Fibroblast of villous mesenchyme (primary cell): ENCODE measurements at places on chromosomes 6 and 20.

DNA sequence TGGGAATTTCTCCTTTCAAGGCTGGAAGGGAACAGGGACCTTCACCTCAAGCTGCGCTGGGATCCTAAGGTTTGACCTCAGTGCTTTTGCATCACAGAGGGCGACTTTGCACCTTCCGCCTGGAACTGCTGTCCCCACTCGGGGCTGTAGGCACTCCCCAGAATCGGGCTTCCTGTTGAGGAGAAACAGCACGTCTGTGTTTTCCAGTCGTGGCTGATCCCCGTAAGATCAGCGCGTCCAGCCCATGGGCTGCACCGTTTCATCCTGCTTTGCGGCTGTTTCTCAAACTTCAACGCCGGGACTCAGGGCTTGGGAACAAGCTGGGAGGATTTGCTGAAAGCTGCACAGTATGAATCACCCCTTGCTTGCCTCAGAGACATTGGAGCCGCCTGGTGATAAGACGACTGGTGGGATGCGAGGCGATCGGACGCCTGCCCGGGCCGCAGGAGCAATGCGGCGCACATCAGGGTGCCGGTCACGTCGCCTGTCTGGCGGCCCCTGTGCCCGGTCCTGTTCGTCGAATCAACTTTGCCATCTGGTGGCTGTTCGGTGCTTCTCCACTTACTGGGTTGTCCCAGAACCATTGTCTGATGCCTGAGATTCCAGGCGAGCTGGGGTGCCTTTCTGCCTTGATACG is 53.6 kb upstream of the FRMD1 start:
- peak; percentile 85 for DNase-seq

GRCh38 chr6:97437087-97437486 is 154.1 kb upstream of the MMS22L start:
- peak; percentile 26 for DNase-seq

- DNase-seq, result no peak
Observed at GRCh38 chr6:135170849-135171248, 10.3 kb upstream of the MYB start.

GRCh38 chr6:68071740-68072139 is 563.3 kb upstream of the ADGRB3 start:
- no peak for DNase-seq

DNA sequence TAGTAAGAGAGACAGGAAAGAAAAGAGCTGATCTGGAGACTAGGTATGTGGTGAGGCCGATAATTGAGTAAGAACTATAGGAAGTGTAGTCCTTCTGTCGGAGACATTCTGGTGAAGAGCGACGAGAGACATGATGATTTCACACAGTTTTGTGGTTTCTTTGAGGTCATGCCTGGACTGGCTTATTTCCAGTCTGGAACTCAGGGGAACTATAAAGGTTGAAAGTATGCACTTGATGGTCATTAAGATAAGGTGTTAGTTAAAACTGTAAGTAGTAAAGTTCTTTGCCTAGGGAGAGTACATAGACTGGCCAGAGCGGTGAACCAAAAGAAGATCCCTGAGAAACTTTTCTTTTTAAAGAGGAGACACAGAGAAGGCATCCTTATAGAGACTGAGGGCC is 68.8 kb downstream of the RFX6 start:
- DNase-seq, result peak; percentile 31

GRCh38 chr20:12592756-12593155 is 416.0 kb upstream of the SPTLC3 start:
- no peak for DNase-seq

GRCh38 chr20:12053353-12053752 is 135.7 kb downstream of the BTBD3 start:
- DNase-seq, result peak; percentile 17

DNA sequence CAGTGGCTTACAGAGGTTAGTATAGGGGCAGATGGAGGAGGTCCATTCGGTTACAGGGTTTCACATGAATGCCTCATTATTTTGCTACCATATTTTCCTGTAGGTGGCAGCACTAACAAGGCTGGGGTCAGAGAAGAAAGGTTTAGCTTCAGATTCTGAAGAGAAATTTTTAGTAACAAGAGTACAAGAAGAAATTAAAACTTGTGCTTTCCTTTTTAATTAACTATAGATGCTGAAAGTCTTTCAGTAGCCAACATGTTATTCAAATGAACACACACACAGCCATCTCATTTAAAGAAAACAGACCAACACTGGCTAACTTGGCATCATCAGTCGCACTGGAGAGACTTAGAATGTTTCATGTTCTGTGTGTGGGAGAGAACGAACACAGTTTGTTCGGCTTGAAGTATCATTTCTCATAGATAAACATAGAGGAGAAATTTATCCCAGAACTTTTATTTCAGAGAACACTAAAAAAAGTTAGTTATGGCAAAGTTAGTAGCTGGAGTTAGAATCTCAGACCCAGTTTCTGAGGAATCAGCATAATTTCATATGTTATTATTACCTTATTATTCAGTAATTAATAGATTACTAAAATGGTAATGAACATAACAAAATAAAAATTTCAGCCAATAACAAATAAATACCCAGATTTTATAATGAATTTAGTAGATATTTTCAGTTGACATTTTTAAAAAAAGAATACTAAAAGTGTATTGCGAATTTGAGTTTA is 314.0 kb upstream of the RSPO3 start:
- peak; percentile 64 for DNase-seq

DNA sequence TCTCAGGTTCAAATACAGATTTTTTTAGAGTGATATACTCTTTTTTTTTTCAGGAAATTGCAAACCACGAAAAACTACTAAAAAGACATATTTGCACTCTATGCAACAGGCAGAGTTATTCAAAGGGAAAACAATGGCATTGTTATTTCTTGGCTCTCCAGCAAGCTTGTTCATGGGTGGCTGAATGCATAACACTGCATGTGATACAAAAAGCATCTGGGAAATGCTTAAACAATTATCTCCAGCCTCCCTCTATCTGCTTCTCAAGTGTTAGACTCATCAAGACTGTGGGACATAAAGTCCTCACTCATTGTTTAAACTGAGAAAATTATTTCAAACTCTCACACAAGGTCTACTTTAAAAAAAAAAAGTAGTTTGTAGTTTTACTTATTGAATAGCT is 7.3 kb upstream of the COL12A1 start:
- no peak for DNase-seq

- no peak for DNase-seq
Observed at GRCh38 chr20:48409055-48409615, 418.7 kb downstream of the PREX1 start.

DNA sequence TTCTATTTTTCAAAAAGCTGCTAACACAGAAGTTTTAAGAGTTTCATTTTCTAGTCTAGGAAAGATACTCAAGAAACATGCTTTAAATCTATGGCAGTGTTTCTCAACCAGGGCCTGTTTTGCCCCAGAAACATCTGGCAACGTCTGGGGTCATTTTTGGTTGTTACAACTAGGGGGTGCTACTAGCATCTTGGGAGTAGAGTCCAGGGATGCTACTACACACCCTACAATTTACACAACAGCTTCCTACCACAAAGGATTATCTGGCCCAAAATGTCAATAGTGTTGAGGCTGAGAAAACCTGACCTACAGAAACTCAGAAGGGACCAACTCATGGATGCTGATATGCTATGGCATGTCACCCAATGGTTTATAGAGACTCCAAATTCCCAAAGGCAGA is 24.4 kb downstream of the SERAC1 start:
- DNase-seq, result peak; percentile 30

GRCh38 chr6:107716688-107717089 is 107.4 kb downstream of the SCML4 start:
- DNase-seq, result peak; percentile 21

- DNase-seq, result peak; percentile 13
Observed at GRCh38 chr20:19807191-19807945, 49.3 kb downstream of the RIN2 start.

DNA sequence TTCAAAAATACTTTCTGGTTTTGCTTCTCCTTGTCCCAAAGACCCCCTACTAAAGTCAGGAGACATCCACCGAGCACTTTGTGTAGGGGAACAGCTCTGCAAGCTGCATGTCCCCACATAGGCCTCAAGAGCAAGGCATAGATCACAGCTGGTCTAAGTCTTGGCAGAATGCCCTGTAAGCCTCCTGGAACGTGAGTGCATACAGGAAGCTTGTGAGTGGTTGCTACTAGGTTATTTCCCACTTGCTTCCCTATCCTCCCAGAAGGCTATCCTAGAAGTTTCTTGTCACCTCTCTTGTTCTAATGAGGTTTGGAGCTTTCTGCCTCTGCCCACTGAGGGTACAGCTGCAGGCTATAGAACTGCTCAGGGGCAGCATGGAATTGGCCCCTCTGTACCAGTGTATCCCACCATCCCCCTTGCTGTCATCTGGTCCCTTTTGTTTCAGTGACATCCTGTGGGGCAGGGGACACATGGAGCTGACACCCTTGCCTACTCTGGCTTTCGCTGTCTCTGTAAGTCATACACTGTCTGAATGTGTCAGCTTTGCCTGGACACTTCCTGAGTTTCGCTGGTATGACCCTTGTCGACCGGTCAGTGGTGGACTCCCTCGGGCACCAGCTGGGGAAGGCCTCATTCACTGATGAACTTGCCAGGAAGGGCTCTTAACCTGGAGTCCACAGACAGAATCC is 35.6 kb upstream of the KCNK16 start:
- peak; percentile 42 for DNase-seq

- no peak for DNase-seq
Observed at GRCh38 chr6:121536345-121536744, 100.9 kb downstream of the GJA1 start.

- DNase-seq, result no peak
Observed at GRCh38 chr6:132907231-132907630, 92.9 kb downstream of the RPS12 start.

- no peak for DNase-seq
Observed at GRCh38 chr6:38103921-38104320, 284.4 kb downstream of the ZFAND3 start.

DNA sequence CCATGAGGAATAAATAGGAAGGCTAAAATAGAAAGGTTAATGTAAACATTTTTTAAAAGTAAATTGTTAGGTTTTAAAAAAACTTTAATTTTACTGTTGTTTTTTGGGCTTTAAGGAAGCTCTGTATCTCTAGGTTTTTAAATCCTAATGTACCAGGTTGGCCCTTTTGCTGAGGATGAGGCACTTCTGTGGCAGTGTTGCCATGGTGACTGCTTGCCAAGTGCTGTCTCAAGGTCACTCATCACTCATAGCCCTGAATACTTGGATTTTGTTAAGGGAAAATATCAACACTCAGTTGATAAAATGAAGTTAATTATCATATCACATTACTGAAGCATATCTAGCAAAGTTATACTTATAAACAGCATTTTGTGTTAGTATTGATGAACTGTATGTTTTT is 50.2 kb downstream of the NCOA3 start:
- DNase-seq, result no peak

GRCh38 chr20:44021900-44022299 is 107.2 kb downstream of the TOX2 start:
- no peak for DNase-seq

DNA sequence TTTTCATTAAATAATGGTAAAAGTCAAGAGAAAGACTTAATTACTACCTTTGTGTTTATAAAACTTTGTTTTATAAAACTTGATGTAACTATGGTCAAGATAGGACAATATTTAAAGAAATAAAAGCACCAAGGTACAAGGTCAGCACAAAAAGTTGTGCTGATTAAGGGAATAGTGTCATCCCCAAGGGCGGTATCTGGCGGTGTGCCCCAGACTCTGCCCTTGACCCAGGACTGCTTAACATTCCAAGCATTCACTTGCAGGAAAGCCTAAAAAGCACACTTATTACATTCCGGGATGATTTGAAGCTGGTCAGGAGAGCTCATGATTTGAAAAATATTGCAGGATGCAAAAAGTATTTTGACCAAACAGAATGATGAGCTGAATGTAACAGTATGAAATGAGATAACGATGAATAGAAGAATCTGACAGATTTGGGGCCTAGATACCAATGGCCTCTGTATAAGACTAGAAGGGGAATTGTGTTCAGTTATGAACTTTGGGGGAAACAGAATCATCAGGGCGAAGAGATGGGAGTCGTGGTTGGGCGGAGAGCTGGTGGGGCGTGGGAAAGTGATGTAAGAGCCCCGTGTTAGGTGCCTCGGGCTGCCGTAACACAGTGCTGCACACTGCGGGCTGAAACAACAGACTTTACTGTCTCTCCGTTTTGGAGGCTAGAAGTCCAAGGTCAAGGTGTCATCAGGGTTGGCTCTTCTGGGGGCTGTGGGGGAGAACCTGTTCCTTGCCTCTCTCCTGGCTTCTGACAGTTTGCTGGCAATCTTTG is 77.2 kb downstream of the CDC5L start:
- DNase-seq, result peak; percentile 26

GRCh38 chr6:29201966-29202365 is 31.3 kb downstream of the OR2J2 start:
- DNase-seq, result no peak

- no peak for DNase-seq
Observed at GRCh38 chr20:25239387-25240370, 8.2 kb upstream of the PYGB start.

- no peak for DNase-seq
Observed at GRCh38 chr20:39216195-39216594, 254.1 kb downstream of the DHX35 start.

DNA sequence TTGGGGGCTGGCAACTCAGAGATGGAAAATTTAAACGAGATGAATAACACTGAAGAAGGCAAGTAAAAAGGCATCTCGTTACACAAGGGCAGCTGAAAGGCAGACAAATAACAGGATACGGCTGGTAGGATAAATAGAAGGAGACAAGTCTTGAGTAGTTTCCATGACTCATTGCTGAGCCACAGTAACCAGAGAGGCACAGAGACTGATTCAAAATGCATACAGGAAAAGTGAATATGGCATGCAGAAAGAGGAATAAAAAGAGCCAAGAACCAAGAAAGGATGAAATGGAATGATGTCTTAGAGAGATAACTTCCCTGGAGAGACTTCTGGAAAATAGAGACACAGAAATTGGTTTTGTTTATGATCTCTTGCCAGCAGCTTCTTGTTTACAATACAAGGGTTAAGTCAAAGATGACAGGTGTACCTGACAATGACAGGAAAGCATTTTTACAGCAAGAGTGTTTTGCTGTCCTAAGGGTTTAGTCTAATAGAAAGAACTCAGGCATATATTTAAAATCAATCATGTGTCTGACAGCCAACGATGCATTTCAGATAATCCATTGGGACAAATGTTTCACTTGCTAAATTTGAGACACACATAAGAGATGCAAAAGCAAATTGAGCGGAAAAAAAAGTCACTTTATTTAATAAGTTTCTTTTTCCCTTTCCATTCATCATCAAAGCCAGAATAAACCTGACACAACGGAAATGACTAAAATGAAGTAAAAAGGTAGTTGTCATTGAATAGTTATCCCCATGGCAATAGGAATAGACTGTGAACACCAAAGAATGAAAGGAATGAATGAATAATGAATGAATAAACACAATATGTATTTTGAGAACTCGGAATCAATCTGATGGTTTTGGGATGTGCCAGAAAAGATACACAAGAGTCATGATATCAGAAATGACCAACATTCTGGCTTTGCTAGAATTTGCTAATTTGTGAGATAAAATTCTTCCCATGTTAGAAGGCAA is 68.0 kb upstream of the KCNQ5 start:
- peak; percentile 59 for DNase-seq

GRCh38 chr20:18252597-18253451 is 35.5 kb upstream of the ZNF133 start:
- no peak for DNase-seq

- DNase-seq, result no peak
Observed at GRCh38 chr6:165827190-165827518, 164.1 kb upstream of the PDE10A start.

- DNase-seq, result no peak
Observed at GRCh38 chr20:22617160-22617559, 32.8 kb upstream of the FOXA2 start.

GRCh38 chr20:25992146-25992545 is 295.5 kb upstream of the ZNF337 start:
- no peak for DNase-seq

- peak; percentile 83 for DNase-seq
Observed at GRCh38 chr6:47047479-47048407, 5.6 kb upstream of the ADGRF1 start.
